GM12892 (cell line): ENCODE measurements at places on chromosomes 2 and 18.

DNA sequence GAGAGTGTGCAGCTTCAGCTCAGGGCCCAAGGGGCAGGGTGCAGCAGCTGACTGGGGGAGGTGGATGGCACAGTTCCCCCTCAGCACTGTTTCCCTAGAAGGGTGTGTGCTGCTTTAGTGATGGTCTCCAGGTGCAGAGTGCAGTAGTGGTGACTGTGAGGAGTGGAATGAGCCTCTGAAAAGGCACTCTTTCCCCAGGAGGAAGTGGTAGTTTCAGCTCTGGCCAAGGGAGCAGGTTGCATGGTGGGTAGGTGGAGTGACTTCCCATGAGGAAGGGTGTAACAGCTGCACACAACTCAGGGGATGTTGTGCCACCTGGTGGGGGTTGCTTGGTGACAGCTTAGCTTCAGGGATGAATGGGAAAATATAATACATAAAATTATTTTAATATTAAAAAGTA lies 251.5 kb upstream of the NXPH2 start:
- no peak for DNase-seq

GRCh38 chr2:162244541-162245031 lies 1.3 kb upstream of the FAP start:
- no peak for DNase-seq

GRCh38 chr2:142880279-142880678 lies 2.8 kb downstream of the KYNU start:
- no peak for DNase-seq

GRCh38 chr2:102369866-102370265 lies 14.3 kb downstream of the IL18R1 start:
- no peak for DNase-seq

DNA sequence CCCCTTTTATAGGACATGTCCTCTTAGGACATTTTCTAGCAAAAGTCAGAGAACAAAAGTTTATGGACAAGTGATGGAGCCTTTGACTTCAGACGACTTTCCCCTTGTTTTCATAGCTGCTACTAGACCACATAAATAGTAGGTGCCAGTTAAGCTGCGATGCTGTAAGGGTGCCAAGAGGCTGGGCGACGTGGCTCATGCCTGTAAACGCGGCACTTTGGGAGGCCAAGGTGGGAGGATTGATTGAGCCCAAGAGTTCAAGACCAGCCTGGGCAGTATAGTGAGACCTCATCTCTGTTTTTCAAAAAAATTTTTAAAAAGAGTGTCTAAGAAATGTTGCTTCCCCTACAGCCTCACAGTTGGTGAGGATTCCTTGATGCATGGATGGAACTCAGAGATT lies 2.2 kb upstream of the PLB1 start:
- no peak for DNase-seq

GRCh38 chr2:182798736-182799135 lies 67.7 kb downstream of the FRZB start:
- DNase-seq: no peak

GRCh38 chr2:118251427-118251826 lies 163.2 kb downstream of the INSIG2 start:
- no peak for DNase-seq

GRCh38 chr2:3105814-3106569 lies 271.6 kb downstream of the EIPR1 start:
- DNase-seq: no peak

DNA sequence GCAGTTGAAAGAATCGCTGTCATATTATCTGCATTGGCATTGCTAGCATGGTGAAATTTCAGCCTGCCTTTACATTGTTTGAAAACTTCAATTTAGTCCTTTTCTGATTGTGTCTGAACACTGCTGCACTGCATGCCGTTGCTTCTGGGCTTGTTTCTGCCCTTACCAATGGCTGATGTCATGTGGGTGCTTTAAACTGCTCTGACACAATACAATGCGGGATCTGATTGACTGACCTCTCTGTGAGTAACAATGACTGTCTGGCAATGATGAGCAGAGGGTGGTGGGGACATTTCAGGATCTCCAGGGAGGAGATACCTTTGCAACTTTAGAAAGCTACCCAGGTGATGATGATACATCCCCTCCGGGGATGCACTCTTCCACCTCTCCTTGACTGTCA lies 119.5 kb upstream of the ZBTB14 start:
- DNase-seq: no peak

- DNase-seq: no peak
Observed at GRCh38 chr2:218577482-218578220, 9.0 kb downstream of the CNOT9 start.

GRCh38 chr2:49335546-49335945 lies 181.2 kb upstream of the FSHR start:
- no peak for DNase-seq

- DNase-seq: no peak
Observed at GRCh38 chr2:232038251-232038880, 76.9 kb downstream of the DIS3L2 start.

DNA sequence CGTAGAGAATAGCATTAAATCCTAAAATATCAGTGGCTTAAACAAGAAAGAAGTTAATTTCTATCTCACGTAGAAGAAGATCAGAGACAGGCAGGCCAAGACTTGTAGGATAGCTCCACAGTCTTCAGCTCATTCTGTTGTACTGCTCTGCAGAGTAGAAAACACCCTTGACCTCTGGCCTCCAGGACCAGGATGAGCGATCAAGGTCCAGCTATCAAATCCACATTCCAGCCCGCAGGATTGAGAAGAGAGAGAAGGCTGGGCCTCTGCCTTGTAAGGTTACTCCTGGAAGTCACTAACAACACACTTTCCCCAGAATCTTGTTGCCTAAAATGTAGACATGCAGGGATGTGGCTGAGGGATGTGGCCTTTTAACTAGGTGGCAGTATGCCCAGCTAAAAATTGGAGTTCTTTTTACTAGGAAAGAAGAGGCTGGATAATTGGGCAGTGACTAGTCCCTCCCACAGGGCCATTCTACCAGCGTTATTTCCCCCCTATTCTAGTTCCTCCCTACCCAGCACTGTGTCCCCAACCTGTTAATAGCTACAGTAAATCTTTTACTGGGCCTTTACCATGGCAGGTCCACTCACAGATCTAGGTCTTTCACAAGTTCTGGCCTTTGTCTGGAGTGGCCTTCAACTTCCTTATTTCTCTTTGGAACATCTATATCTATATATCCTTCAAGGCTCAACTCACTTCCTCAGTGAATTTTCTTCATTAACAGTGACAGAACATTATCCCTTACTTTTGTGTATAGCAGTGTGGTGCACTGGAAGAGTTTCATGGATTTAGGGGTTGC lies 165.0 kb downstream of the DIS3L2 start:
- no peak for DNase-seq

DNA sequence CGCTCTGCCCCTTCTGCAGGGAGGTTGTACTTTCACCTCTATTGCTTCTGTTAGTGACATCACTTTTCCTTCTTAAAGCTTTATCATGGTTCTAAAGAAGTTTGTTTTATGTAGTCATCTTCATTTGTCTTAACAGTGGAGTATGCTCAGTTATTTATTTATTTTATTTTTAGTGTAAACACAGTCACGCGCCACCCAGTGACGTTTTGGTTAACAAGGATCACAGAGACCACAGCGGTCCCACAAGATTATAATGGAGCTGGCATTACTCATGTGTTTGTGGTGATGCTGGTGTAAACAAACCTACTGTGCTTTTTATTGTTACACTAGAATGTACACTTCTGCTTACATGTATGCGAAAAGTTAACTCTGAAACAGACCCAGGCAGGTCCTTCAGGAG lies 89.9 kb downstream of the SOX11 start:
- DNase-seq: no peak

GRCh38 chr2:207782238-207783030 lies 12.7 kb upstream of the FZD5 start:
- DNase-seq: no peak

- no peak for DNase-seq
Observed at GRCh38 chr2:181083140-181083539, 102.7 kb downstream of the UBE2E3 start.

DNA sequence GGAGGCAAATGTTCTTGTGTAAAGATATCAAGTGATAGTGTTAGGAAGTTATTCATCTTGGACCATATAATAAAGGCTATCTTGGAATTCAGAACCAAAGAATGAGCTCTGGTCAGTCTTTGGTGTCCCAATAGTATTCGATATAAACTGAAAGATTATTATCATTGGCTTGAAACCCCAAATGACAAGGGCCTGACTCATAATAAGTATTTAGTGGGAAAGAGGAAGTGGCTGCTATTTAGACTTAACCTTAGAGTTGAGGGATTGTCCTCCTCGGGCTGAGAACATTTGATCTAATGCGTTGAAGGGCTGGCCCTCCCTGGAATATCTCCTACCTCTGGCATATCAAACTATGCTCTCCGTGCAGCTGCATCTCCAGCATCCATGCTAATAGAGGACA lies 67.5 kb downstream of the CDH20 start:
- DNase-seq: no peak

DNA sequence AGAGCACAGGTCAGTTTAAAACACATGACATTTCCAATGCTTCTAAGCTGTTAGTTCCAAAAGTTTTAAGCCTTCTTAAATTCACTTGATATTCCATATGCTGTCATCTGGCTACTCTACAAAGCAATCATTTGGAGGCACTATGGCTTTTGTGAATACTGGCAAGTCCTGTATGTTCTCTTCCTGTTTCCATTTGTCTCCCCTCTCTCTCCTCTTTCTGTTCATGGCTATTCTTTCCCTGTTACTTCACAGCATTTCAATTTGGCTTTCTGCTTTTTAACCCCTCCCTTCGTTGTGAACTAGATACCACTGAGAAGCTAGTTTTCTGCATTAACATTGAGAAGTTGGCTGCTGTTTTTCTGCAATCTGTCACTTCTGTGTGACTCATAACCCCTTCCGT lies 1337.2 kb upstream of the CELF4 start:
- no peak for DNase-seq

DNA sequence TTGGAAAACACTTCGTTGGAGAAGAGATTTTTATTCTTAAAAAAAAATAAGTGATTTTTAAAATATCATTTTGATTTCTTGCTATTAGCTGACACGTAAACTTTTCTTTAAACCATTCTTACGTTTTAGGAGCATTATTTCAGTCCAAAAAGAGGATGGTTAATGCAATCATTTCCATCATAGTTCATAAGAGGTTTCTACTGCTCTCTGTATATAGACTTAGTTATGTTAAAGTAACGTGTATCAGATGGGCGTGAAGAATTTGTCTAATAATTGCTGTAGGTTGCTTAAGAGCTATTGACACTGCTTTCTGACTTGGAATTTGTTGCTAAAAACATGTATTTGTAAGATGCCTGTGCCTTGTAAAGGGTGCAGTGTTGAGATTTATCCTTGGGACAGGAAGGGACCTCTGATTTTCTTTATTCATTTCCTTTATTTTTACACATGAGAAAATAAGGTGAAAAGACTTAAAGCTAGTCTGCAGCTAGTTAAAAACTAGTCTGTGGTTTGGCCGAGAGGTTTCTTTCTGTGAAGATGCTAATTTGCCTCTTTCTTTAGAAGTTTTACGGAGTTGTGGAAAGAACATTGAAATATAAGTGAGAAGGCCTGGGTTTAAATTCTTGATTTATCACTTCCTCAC lies 2.9 kb downstream of the ANKRD12 start:
- DNase-seq: no peak

GRCh38 chr18:46031741-46032140 lies 40.3 kb downstream of the PSTPIP2 start:
- no peak for DNase-seq

GRCh38 chr2:172836347-172836821 lies 100.7 kb downstream of the RAPGEF4 start:
- no peak for DNase-seq

DNA sequence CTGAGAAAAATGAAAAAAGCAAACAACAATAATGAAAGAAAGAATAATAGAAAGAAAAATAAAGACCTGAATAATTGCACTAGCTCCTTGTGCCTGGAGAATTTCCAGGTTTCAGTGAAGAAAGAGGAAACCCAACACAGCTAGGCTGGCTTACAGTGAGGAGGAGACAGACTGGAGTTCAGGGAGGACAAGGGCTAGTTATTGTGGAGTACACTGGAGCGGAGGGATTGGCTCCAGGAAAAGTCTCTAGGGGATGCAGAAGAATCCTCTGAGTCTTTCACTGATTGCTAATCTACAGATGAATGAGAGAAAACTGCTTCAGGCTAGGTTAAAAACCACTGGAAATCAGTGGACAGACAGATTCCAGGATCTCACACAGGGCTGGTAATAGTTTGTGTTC lies 163.6 kb upstream of the RBMS1 start:
- DNase-seq: no peak

DNA sequence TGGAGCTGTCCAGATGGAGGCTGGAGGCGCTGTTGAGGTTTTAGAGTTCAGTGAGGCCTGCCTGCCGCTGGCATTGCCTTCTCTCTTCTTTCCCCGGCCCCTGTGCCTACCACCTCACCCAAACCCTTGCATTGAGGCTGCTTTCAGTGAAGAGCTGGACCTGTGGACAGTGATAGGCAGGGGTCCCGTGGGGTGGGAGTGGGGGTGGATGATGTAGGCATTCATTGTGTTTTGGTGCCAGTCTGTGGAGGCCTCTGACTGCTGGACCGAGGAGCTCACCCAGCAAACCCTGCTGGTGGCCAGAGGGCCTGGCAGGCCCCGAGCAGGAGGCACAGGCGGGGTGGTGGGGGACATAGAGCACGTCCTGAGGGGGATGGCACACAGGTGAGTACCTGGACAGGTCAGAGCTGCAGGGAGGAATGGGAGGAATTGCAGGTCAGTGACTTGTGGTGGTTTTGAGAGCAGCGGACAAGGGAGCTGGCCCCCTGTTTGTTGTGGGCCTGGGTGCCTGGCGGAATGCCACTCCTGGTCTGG lies 35.6 kb downstream of the NGEF start:
- DNase-seq: no peak

DNA sequence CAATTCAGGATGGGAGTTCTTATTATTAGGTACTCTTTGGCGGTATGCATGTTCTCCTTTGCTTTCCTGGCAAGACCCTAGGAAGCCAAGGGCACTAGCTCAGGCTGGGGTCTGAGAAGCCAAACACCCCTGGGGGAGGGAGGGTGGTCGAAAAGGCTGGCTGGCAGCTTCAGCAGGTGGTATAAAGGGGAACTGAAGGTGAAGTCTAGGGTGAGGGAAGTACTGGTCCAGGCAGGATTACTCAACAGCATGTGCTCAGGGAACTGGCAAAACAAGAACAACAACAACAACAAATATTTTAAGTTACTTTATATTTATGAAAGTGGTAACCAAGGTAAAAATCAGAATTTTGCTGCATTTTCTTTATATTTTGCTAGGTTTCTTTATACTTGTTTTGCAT lies 40.7 kb upstream of the PCBP1 start:
- no peak for DNase-seq

GRCh38 chr2:14815201-14815600 lies 182.7 kb downstream of the LRATD1 start:
- no peak for DNase-seq

DNA sequence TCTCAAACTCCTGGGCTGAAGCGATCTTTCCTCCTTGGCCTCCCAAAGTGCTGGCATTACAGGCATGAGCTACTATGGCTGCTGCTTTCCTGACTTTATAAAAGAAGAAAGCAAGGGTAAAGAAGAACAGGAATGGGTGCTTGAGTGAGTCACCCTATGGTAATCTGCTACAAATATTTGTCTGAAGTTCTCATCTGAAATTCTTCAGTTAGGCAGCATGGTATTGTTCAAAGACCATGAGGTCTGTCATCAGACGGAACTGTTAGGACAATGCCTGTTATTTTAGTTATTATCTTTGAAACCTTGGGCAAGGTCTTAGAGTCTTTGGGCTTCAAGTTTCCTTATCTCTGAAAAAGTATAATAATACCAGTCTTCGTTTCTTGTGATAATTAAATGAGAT lies 695.8 kb downstream of the RNF144A start:
- DNase-seq: no peak
